Psoas muscle (tissue), 8 donors: ENCODE measurements at places on chromosomes 4 and X. TPM values are rescaled to one million over a fixed set of nuclear protein-coding genes. Genes with fewer than 3 reads are reported as not detected.

Gene STBD1
- total RNA-seq, result 39.8 TPM

Gene MGAT4D
- total RNA-seq, result not detected

Gene KCND1
- total RNA-seq, result 0.41 TPM

Gene PHEX
- total RNA-seq, result not detected

Gene HPSE
- 0.40 TPM for total RNA-seq

Gene CHST7
- total RNA-seq, result 2.1 TPM

Gene DCHS2
- 0.20 TPM for total RNA-seq

Gene BTC
- total RNA-seq, result not detected

Gene YY2
- 1.3 TPM for total RNA-seq

Gene ZDHHC15
- 0.25 TPM for total RNA-seq

Gene SLIT2
- total RNA-seq, result 9.0 TPM

DNA sequence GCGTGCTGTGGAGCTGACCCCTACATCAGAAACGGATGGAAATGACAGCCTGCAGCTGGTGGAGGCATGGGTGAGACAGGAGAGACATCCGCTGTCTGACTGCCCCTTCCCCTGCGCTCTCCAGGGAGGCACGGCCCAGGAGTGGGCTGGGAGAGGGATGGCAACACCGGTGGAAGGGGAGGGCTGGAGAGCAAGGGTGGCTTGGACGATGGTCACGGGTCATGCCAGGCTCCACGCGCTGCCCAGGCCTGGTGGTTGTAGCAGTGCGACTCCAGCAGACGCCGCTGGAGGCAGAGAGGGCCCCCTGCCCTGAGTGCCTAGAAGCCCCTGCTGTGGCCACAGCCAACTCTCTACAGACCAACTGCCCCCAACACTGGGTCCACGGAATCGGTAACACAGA, 47.9 kb downstream of the GAK start:
- H3K27me3 ChIP-seq, result no peaks in the 10 kb centered on the region
- H3K27ac ChIP-seq, result no peak overlapping the region
- peaks cover 95% of the 10 kb centered on the region for H3K36me3 ChIP-seq

- DNase-seq, result no peak
- no peaks in the 10 kb centered on the region for H3K36me3 ChIP-seq
- H3K4me1 ChIP-seq, result peaks cover 2% of the 10 kb centered on the region
- no peak overlapping the region for H3K4me3 ChIP-seq
Observed at GRCh38 chr4:88219099-88219498, 60.7 kb upstream of the ABCG2 start.

DNA sequence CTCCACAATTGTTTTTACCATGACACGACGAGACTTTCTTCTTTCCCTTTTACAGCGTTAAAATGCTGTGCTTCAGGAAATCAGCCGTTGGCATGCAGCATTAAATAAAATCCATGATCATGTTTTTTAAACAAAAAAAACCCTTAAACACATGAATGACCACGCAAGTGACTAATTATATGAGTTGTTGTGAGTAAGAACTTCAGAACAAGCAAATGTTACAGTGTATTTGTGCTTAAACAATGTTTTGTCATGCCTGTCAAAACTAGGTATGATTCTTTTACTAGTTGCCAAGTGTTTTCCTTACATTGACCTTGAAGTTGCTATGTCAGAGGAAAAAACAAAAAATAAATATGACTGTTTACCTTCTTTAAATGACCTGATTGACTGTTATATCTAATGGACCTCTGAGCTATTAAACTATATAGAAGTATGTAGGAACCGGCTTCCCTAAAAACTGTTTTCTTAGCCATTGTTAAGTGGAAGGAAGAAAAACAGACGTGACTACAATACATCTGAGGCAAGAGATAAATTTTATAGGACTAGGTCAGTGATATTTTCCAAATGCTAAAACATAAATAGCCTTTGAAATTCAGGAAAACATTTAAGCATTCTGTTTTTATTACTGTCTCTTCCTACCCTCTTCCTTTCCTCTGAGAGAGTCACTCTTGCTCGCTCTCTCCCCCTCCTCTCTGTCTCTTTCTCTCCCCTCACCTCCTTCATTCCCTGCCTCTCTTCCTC, 197.1 kb downstream of the PALLD start:
- no peak overlapping the region for H3K4me3 ChIP-seq
- H3K36me3 ChIP-seq, result peaks cover 4% of the 10 kb centered on the region
- no peak overlapping the region for H3K27ac ChIP-seq
- no peaks in the 10 kb centered on the region for H3K4me1 ChIP-seq
- no peak for DNase-seq
- H3K27me3 ChIP-seq, result no peaks in the 10 kb centered on the region

GRCh38 chr4:10898072-10898471, 213.5 kb upstream of the CLNK start:
- H3K4me3 ChIP-seq, result no peak overlapping the region
- H3K27me3 ChIP-seq, result no peaks in the 10 kb centered on the region
- no peaks in the 10 kb centered on the region for H3K4me1 ChIP-seq
- DNase-seq, result no peak
- no peak overlapping the region for H3K27ac ChIP-seq

DNA sequence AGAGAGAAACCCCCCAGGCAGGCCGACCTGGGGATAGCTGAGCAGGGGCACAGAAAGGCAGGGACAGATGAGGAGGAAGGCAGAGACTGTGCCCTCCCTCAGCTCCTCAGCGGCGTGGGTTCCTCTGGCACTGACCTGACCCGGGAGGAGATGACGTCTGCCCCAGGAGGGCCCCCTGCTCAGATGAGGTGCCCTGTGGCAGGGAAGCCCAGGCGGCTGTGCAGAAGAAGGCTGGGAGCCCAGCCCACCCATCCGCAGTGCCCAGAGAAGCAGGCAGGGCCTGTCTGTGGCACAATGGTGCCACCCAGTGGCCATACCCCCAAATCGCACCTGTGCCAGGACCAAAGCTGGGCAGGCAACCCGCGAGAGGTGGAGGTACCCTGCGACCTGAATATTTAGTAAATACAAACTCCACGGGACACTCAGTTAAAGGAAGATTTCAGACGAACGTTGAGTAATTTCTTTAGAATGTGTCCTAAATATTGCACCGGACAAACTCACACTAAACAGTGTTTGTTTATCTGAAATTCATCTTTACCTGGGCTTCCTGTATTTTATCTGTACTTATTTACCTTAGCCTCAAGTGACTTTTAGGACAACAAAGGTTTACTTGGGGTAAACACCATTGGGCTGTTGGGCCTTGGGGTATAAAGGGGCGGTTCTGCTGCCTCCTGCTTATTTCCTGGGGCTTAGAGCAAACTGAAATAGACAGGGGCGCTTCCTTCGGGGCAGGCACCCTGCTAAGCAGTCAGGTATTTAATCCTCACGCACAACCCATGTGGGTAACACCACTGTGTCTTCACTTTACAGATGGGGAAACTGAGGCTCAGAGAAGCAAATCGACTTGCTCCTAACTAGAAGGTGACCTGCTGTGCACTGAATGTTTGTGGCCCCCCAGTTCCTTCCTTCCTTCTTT, 46.5 kb upstream of the HMX1 start:
- H3K4me3 ChIP-seq, result no peak overlapping the region
- peak; percentile 47 for DNase-seq
- no peaks in the 10 kb centered on the region for H3K36me3 ChIP-seq
- no peaks in the 10 kb centered on the region for H3K4me1 ChIP-seq
- no peak overlapping the region for H3K27ac ChIP-seq
- peaks cover 23% of the 10 kb centered on the region for H3K27me3 ChIP-seq

- no peaks in the 10 kb centered on the region for H3K36me3 ChIP-seq
- H3K4me3 ChIP-seq, result no peak overlapping the region
- no peaks in the 10 kb centered on the region for H3K27me3 ChIP-seq
- no peak for DNase-seq
- H3K27ac ChIP-seq, result no peak overlapping the region
Observed at GRCh38 chrX:88135735-88136134, 611.3 kb upstream of the CPXCR1 start.

GRCh38 chr4:56530269-56531148, 24.9 kb downstream of the ARL9 start:
- DNase-seq, result peak; percentile 89
- H3K36me3 ChIP-seq, result no peaks in the 10 kb centered on the region
- no peaks in the 10 kb centered on the region for H3K27me3 ChIP-seq
- H3K4me3 ChIP-seq, result peak overlapping the region; percentile 76

- no peak for DNase-seq
- no peak overlapping the region for H3K27ac ChIP-seq
- no peaks in the 10 kb centered on the region for H3K27me3 ChIP-seq
- H3K36me3 ChIP-seq, result no peaks in the 10 kb centered on the region
- no peak overlapping the region for H3K4me3 ChIP-seq
- no peaks in the 10 kb centered on the region for H3K4me1 ChIP-seq
Observed at GRCh38 chr4:142497606-142498005, 348.5 kb downstream of the INPP4B start.

DNA sequence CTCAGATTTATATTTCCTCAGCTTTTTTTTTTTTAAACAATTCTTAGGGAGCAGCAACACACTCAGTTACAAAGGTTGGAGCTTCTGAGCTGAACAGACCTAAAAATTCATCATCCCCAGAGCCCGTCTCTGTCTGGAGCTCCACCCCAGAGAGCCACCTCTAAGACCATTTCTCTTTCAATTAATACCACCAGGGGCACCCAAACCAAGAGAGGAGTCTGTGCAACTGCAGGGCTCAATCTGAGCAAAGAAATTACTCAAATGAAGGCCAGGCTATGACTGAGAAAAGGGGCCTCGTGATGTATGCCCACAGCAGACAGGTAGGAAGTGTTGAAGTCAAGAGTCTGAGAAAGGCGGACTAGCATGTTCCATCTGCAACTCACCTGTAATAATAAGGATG, 95.5 kb downstream of the C4orf51 start:
- DNase-seq, result no peak
- H3K4me1 ChIP-seq, result no peaks in the 10 kb centered on the region
- H3K36me3 ChIP-seq, result peaks cover 60% of the 10 kb centered on the region
- H3K27ac ChIP-seq, result no peak overlapping the region
- no peak overlapping the region for H3K4me3 ChIP-seq

- H3K4me1 ChIP-seq, result no peaks in the 10 kb centered on the region
- no peak overlapping the region for H3K27ac ChIP-seq
- H3K36me3 ChIP-seq, result peaks cover 57% of the 10 kb centered on the region
- no peak overlapping the region for H3K4me3 ChIP-seq
Observed at GRCh38 chr4:174236359-174236758, 47.1 kb downstream of the FBXO8 start.
